ENCODE measurements at places on chromosomes 2 and 18.

DNA sequence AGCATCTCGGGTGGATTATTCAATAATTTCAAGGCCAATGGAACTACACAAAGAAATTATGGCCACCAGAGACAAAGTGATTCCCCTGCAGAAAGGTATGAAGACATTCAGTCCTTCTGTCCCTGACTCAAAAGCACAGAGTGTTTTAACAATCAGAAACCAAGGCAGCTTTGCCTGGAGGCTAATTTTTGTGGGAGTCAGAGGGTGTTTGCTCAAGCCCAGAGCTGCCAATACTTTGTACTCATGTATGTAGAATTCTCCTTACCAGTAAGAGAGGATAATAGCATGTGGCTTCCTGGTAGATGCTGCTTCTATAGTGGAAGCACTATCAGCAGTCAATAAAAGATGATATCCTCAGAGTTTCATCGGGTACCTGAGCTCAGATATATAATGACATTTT is 178.4 kb downstream of the KCNE4 start:
- no peak for DNase-seq

DNA sequence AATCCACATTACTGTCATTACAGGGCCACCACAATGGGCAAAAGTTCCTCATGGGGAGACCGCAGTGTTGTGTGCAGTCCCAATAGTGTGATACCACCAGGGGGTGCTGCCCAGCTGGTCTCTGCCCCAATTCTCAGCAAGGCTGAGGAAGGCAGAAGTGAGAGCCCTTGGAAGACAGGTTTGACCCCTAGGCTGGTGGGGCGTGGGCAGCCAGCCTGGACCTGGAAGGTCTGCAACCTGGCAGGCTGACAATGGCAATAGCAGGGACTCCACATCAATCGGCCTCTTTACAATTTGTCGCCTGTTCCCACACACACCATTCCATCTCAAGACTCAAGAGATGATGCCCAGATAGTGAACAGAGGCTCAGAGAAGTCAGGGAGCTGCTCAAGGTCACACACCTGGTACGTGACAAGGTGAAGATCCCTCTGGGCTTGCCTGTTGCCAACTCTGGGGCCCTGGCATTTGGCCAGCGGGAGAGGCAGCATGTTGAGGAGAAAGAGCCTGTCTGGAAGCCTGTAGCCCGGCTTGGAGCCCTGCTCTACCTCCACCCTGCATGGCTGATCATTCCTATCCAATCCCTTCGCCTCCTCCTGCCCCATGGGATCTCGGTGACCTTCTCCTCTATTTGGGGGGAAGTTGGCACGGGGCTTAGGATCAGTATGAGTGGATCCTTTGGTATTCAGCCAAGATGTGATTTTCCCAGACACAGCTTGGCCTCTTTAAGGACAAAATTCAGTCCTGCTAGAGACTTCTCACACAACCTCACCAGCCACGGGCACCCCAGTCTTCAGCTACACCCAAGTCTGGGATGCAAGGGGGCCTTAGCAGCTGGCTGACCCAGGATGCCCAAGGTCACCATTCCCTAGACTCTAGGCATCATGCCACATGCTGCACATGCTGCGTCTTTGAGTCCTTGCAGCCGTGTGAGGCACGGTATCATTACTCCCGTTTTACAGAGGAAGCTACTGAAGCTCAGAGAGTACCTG is 2.9 kb upstream of the ATOH8 start:
- DNase-seq: peak; percentile 5

DNA sequence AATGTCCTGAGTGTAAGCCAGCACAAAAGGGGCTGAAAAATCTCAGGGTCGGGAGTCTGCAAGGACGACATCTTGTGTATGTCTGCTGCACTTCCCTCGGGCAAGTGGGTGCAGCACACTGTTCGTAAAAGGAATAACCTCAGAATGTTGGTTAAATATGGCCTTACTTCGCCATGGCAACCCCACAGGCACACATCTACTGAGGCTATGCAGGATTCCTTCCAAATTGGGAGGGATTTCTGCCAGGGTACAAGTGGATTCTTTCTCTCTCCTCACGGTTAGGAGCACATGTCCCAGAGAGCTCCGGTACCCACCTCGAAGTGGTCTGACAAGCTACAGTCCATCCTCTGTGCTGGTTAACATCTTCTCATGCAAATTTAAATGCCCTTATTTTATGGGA is 277.7 kb upstream of the PXDN start:
- no peak for DNase-seq

- DNase-seq: no peak
Observed at GRCh38 chr18:70074116-70074515, 126.4 kb upstream of the CD226 start.

GRCh38 chr2:236237468-236238190 is 26.6 kb downstream of the ASB18 start:
- DNase-seq: no peak

DNA sequence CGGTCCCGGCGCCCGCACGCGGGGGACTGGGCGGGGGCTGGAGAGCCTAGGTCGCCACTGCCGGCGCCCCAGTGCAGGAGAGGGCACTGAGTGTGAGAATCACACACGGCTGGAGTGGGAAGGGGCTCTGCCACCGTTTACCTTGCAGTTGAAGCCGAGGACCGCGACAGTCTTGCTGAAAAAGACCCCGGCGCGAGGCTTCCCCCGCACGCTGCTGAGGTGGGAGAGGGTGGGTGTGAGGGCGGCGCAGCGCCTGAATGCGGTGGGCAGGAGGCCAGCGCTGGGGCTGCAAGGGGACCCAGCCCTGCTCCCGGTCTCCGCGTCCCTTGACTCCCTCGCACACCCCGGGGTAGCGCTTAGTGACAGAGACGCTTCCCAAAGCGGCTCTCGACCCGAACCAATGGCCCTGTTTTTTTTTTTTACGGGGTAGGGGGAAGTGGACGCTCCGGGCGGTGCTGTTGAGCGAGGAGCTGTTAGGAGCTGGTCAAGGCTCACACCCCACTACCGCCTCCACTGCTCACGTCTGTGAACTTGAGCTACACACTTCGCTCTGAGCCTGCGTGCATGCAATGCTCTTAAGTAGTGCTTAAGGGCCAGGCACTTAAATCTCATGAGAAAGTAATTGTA is 794 bp downstream of the NOTO start:
- DNase-seq: no peak

GRCh38 chr2:240397924-240398645 is 37.4 kb upstream of the GPC1 start:
- DNase-seq: no peak
